Stimulated activated naive CD8-positive, alpha-beta T cell treated with anti-CD3 and anti-CD28 coated beads, Interleukin-15, amount 100 ng/mL, for 72 hours (primary cell): ENCODE measurements at places on chromosomes 3 and 15.

- no peak for DNase-seq
Observed at GRCh38 chr15:68597581-68597980, 18.8 kb downstream of the CORO2B start.

DNA sequence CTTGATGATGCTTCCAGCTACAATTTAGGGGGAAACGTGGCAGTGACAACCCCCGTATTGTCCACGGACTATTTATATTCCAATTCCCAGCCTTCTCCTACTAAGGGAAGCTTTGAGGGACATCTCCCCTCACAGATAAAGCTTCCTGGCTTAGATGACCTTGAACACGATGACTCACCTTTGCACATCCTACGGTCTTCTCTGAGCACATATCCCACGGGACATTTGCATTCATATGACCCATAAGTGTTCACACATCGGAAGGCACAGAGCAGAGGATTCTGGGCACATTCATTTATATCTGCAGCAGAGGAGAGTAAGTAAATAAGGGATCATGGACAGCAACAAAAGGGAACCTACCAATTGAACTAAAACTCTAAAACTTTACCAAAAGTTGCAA lies 101.5 kb downstream of the DUT start:
- DNase-seq = no peak

DNA sequence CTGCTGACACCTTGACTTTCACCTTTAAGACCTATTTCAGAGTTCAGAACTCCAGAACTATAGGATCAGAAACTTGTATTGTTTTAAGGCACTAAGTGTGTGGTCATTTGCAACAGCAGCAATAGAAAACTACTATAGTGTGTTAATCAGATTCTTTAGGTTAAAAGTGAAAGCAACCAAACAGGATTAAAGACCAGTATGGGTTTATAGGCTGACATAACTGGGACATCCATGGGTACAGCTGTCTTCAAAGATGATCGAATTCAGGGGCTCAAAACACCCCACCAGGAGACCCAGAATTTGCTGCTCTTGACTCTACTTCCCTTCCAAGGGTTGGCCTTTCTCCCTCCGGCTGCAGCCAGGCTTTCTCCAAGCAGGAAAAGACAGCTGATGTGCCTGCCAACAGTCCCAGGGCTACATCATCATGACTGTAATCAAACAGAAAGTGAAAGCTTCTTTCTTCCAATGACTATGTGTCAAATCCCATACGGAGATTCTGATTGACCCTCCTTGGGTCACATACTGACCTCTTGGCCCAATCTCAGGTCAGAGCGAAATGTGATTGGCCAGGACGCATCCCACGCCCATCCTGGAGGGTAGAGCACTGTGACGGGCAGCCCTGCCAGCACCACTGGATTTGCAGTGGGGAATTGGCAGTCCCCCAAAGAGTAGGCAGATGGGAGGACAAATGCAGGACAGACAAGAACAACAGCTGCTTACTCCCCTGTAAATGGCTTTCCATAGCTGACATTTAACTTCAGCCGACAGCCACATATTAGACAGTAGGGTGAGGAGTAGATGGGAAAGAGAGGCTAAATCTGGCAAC lies 51.4 kb upstream of the RNF7 start:
- DNase-seq = no peak

GRCh38 chr3:52495777-52496602 lies 852 bp downstream of the STAB1 start:
- DNase-seq = no peak

GRCh38 chr3:46829699-46830208 lies 33.5 kb downstream of the MYL3 start:
- DNase-seq = peak; percentile 61

- no peak for DNase-seq
Observed at GRCh38 chr3:52299879-52300611, 12.4 kb downstream of the GLYCTK start.

- DNase-seq = no peak
Observed at GRCh38 chr3:8848696-8849131, 79.3 kb upstream of the OXTR start.

- DNase-seq = no peak
Observed at GRCh38 chr3:155791190-155791589, 14.9 kb downstream of the C3orf33 start.

GRCh38 chr3:172082269-172082668 lies 42.9 kb downstream of the FNDC3B start:
- no peak for DNase-seq

GRCh38 chr3:66986406-66986805 lies 11.7 kb upstream of the KBTBD8 start:
- DNase-seq = no peak

DNA sequence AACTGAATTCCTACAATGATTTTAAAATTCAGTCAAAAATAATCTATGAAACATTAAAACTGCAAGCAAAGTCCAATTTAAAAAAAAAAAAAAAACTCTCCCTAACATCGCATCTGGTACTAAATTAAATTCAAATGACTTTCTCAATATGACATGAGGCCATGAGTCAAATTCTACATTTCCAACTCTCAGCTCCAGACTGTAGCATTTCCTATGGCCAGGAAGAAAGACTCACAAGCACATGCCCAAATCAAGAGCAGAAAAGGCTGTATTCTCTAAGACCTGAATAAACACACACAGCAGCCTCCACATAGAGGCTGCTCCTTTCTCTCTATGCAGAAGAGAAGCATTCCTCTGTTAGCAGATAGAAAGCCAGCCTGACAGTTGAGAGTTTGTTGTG lies 729.2 kb downstream of the ROBO1 start:
- no peak for DNase-seq

DNA sequence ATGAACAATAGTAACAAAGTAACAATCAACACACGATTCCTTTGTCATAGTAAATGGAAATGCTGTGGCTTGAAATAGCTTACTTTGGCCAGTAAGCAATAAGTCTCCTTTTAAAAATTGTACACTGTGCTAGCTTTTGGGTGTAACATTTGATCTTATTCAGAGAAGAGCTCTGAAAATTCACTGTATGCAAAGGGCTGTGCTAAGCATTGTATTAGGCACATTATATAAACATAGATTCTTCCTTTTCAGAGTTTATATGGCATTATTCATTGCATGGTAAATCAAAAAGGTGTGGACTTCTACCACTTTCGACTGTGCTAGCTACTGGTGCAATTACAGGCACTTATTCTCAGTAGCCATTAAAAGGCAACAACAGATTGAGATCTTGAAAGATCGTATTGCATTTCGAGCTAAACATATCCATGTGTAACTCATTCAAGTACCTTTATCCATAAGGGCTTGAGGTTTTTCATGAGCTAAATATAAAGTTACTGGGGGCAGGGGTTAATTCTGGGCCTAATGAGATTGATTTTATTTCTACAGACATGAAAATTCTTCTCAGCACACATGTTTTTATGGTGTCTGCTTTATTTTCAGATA lies 246.8 kb downstream of the NR1D2 start:
- DNase-seq = no peak

DNA sequence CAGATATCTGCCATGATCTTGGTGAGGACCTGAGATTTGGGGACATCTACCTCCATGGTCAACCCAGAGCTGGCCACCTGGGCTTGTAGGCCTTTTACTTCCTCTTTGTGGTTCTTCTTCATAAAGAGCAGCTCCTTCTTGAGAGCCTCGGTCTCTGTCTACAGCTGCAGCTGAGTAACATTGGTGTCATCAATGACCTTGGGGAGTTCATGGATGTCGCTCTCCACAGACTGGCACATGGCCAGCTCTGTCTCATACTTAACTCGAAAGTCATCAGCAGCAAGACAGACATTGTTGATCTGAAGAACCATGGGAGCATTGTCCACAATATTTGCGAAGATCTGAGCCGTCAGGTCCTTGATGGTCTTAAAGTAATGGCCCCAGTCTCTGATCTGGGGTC lies 15.7 kb upstream of the RASA2 start:
- no peak for DNase-seq
